ENCODE measurements at places on chromosomes 3 and 15. TPM values are rescaled to one million over a fixed set of nuclear protein-coding genes. Genes with fewer than 3 reads are reported as not detected.

MAGI1 gene
- total RNA-seq, result 33.8 TPM

DNA sequence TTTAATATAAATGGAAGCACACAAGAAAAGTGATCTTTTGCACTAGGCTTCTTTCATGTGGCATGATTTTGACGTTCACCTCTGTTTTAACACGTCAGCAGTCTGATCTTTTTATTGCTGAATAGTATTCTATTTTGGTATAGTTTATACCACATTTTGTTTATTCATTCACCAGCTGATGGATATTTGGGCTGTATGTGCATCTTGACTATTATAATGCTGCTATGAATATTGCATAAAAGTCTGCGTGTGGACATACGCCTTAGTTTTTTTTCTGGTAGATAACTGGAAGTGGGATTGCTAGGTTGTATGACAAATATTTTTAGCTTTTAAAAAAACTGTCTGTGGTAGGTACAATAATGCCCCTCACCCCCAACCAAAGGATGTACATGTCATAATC is 14.4 kb downstream of the NAA50 start:
- DNase-seq, result no peak

GPR176 gene
- 2.4 TPM for total RNA-seq

GNAT1 gene
- total RNA-seq, result 0.59 TPM

DNA sequence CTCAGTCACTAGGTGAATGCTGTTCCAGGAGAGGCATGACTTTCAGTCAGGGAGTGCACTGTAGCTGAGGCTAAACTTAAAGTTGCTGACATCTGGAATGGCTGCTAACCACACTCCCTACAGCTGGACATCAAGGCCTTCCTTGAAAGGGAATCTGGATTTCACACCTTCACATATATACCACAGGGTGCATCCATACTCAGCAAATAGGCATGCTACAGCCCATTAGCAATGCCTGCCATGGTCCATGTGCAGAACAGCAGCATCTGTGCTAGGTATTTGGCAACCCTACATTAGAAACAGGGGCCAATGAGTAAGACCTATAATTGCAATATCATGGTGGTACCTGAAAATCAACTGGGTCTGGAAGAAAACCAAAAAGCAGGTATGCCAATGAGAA is 74.8 kb downstream of the SNTN start:
- no peak for DNase-seq

DNA sequence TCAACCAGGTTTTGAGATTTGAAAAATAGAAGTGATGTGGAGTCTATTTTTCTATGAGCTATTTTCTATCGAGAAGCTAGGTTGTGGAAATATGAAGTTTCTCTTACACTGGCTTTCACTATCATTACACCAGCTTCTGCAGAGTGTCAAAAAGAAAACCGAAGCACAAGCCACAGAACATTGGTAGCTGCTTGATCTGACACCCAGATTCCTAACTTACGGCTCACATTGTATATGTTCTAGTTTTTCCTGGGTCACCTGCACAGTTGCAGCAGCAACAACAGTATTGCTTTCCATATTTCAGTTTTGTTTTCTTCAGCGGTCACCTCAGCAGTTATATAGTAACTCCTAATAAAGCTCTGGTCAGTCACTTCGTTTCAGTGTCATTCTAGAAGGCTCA is 790.1 kb downstream of the PLOD2 start:
- no peak for DNase-seq

DNA sequence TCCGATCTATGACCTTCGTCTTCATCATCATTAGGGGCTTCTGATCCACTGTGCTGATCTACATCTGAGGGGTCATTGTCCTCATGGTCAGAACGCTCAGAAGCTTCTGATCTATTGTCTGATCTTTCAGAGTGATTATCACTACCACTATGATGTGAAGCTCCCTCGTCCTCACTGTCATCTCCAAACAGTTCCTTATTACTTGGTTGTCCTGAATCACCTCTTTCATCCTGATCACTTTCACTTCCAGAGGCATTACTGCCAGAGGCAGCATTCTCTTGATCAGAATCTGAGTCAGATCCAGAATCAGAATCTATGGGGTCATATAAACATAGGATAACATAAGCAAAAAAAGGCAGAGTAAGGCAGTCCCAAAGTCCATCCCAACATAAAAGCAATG is 5.4 kb downstream of the LEO1 start:
- DNase-seq, result no peak

GRCh38 chr15:87604857-87605446 is 651.6 kb downstream of the NTRK3 start:
- DNase-seq, result peak; percentile 40

TF gene
- 3.9 TPM for total RNA-seq

PFKFB4 gene
- total RNA-seq, result 11.5 TPM

- no peak for DNase-seq
Measured at GRCh38 chr3:132209855-132210254, 107.4 kb upstream of the ACP3 start.

DNA sequence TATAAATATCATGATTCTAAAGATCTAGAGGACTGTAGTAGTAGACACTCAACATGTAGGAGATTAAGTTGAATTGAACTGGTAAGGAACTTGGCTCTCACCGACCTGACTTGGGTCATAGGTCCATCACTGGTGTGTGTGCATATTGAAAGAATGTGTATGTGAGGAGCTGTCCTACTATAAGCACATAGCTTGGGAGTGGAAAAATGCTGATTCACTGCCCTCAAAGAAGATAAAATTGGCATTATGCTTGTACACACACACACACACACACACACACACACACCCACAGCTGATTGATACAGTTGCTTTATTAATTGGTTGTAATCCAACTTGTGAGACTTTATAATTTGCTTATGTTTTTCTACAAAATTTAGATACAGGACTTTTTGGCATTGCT is 411.0 kb upstream of the NR2F2 start:
- DNase-seq, result no peak

- DNase-seq, result no peak
Measured at GRCh38 chr15:74179101-74179841, 5.8 kb downstream of the ISLR start.

- no peak for DNase-seq
Measured at GRCh38 chr3:71104121-71104541, 479.4 kb downstream of the FOXP1 start.

ZNF717 gene
- total RNA-seq, result 5.3 TPM

DNA sequence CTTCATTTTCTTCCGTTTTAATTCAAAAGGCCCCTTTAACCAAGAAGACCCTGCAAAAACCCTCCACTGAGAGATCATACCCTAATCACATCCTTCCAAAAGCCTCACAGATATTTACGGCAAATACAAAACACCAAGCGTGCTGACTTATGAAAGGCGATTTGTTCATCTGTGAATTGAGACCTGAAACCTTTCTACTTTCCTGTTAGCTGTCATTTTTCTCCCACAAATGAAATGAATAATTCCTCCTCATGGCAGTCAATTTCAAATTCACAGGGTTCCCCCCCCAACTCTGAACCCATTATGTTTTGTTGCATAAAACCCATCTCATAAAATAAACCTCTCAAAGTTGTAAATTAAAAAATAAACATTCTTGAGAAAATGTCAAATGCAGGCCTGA is 149.6 kb downstream of the PDZRN3 start:
- DNase-seq, result no peak

- DNase-seq, result no peak
Measured at GRCh38 chr3:62405135-62405534, 31.8 kb upstream of the FEZF2 start.

DNA sequence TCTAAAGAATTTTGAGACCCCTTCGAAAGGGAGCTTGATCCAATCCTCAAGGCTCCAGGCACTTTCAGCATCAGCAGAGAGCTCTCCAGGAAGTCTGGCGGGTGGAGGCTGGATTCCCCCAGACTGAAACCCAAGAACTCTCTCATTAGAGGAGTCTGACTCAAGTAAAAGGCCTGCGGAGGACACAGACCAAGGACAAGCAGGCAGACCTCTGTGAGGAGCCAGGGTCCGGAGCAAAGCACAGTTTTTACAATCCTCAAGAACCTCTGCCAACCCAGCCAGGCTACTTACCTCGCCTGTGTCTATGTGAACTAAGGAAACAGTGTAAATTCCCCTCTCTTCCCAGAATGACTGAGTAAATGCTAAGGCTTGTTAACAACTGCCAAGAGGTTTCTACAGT is 86.2 kb downstream of the FBN1 start:
- no peak for DNase-seq

PARP15 gene
- 0.36 TPM for total RNA-seq

CHRNB4 gene
- total RNA-seq, result not detected

SCG3 gene
- 37.0 TPM for total RNA-seq

Data from endothelial cell (in vitro differentiated cells).